Suppressor macrophage treated with lipopolysaccharide for 1 hour (primary cell): ENCODE measurements at places on chromosomes 4 and X.

- DNase-seq, result peak; percentile 74
Observed at GRCh38 chrX:16914058-16914457, 32.4 kb upstream of the REPS2 start.

GRCh38 chrX:99761731-99762130 lies 648.3 kb downstream of the PCDH19 start:
- DNase-seq, result no peak

GRCh38 chr4:66169341-66169740 lies 499.1 kb upstream of the EPHA5 start:
- no peak for DNase-seq

- DNase-seq, result no peak
Observed at GRCh38 chr4:70930530-70931256, 28.5 kb downstream of the MOB1B start.

DNA sequence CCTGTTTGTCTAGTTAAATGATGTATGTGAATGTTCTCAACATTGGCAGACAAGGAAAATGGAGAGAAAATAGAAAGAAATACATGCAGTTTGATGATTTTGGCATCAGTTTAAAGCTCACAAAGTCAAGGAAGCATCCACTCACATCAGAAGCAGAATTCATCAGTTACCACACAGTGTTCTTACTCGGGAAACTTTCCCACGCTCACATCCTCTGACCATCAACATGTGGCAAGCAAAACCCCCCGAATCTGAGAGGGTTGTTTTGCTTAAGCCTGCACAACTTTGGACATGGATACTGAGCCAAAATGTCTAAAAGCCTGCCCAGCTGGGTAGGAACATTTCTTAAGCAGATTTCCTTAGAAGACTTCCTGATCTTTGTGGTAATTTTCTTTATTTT lies 407.6 kb downstream of the ANKRD50 start:
- no peak for DNase-seq

DNA sequence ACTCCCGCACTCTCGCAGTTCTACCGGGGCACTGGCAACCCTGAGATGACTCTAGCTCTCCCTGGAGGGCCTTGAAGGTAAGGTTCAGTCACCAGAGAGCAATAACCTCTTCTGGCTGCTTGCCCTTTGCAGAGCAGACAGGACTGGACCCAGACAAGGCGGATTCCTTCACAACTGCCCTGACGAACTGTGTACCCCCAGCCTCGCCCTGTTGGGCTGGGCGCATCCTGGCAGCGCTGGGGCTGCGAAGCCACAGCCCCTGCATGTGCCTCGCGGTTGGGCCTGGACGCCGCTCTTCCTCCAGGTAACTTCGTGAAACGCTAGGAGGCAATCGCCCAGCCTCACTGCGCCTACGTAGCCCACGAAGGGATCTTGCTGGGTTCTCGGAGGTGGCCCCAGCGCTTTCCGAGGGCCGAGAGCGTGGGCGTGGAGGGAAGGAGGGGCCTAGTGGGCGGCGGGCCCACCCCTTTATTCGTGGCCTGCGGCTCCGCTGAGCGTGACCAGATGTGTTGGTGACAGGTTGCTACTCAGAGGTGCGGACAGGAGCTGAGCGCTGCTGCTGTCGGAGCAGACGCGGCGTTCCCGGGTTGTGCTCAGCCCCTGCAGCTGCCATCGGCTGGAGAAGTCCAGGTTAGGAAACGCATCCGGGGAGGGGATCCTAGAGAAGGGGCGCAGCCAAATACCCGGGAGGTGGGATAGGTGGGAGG lies 1.9 kb upstream of the MAMLD1 start:
- peak; percentile 23 for DNase-seq

DNA sequence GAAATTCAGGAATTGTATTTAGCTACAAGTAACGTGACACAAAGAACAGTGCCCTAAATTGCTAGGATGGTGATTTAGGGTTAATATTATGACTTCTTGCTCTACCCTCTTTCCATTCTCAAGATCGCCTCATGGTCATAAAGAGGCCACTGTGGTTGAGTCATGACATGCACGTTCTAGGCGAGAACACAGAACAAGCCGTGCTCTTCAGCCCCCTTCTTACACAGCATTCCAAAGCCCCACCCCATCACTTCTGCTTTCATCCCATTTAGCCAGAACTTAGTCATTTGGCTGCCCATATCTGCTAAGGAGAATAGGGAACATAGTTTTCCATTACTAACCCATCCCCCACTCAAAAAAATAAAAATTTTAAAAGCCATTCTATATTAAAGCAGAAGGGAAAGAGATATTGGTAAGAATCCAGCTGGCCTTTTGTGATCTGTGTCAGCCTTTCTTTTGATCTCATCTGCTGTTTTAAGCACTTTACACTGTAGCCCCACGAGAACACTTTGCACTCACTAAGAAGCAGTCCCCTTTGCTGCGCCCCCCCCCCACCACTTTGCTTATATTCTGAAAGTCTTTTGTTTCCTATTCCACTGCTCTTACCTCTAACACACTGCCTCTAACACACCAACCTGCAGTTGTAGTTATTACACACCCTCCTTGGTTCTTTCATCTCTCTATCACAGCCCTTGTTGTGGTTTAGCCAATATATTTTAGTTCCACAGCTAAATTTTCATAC lies 28.4 kb downstream of the NPNT start:
- DNase-seq, result no peak

- no peak for DNase-seq
Observed at GRCh38 chr4:124044867-124045266, 648.3 kb downstream of the SPRY1 start.

DNA sequence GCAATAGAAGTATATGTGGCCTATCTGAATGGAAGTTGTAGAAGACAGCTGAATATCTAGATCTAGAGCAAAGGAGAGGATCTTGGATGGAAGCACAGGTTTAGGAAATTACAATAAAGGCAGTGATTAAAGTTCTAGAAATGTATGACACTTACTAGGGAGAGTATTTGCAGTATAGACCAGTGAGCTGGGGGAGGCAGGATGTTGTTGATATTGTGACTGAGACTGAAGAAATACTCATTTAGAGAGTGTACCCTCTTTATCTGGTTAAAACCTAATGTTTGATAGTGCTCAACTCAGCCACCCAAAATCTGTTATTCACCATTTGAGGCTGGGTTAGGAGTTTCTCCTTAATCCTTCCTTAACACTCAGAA lies 439.5 kb downstream of the GRXCR1 start:
- DNase-seq, result no peak

GRCh38 chrX:71547339-71547738 lies 14.4 kb downstream of the OGT start:
- no peak for DNase-seq

- DNase-seq, result no peak
Observed at GRCh38 chrX:96126182-96126581, 558.5 kb upstream of the DIAPH2 start.

DNA sequence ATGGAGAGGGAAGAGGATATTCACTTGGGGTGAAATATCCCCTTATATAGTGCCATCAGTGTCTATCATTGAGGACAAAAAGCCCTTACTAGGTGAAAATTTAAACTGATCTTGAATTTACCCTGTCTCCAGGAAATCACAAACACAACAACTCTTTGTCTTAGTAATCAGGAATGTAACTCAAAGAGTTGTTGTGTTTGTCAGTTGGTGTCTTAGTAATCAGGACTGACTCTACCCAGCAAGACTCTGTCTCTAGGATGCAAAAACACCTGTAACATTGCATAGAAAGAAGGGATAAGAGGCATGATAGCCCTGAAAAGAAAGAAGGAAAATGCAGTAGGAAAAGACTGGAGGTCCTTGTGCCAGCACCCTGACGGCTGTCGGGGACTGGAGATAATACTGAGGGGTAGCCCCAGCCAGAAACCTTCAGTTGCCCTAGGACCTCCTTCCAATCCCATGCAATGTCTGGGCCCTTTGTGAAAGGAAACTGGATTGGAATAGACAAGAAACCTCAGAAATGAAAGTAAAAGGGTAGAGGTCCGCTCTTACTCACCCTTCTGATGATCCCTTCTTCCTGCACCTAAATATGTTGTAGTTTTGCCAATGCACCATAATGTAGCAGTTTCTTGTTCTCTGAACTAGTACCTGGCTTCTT lies 45.3 kb downstream of the HMGB2 start:
- no peak for DNase-seq

DNA sequence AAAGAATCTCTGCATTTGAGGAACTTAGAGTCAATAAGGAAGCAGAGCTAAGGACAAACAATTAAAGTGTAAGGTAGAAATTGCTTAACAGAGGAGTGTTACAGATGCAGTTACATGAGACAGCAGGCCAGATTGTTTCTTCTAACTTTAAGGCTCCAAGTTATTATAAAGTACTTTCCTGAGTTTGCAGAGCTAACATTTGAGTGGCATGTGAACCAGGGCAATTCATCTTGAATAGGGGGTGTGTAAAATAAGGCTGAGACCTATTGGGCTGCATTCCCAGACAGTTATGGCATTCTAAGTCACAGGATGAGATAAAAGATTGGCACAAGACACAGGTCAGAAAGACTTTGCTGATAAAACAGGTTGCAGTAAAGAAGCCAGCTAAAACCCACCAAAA lies 7.6 kb upstream of the LNX1 start:
- no peak for DNase-seq

DNA sequence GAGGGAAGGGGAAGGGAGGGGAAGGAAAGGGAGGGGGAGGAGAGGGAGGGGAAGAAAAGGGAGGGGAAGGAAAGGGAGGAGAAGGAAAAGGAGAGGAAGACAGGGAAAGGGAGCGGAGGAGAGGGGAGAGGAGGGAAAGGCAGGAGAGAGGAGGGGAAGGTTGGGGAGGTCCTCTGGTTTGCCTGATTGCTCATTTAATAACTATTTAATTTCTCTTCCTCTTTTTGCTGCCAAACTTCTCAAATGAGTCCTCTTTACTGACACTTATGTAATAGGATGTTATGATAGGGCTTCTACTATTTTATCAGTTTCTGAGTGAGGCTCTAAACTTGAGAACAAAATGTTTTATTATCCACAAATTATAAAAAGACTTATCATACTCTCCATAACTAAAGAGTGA lies 35.4 kb upstream of the PPA2 start:
- peak; percentile 36 for DNase-seq

- DNase-seq, result no peak
Observed at GRCh38 chrX:154441564-154441963, 2.4 kb upstream of the FAM50A start.

- no peak for DNase-seq
Observed at GRCh38 chrX:108447303-108447702, 7.7 kb downstream of the COL4A5 start.

DNA sequence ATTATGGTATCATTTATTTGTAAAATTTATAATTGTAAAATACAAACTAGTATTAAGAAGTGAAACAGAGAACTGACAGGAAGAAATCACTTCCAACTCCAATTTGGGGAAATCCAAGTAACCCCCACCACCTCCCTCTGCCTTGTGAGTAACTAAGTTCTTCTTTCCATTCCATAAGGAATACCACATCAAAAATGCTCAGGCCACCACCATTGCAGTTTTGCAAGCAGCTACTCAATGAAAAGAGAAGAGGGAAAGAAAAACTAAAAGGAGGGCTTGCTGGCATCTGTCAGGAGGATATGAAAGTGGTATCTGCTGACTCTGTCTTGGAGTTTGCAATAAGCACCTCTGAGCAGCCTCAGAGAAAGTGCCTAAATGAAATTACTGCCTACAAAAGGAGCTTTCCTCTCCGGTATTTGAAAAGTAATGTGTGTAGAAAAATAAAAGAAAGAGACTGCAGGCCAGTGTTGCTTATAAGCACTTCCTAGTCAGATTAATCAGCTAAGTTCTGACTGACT lies 228.7 kb downstream of the OPHN1 start:
- peak; percentile 59 for DNase-seq

GRCh38 chr4:48692044-48692443 lies 88.0 kb downstream of the FRYL start:
- DNase-seq, result no peak
